ENCODE measurements at places on chromosomes 1 and 21.

DNA sequence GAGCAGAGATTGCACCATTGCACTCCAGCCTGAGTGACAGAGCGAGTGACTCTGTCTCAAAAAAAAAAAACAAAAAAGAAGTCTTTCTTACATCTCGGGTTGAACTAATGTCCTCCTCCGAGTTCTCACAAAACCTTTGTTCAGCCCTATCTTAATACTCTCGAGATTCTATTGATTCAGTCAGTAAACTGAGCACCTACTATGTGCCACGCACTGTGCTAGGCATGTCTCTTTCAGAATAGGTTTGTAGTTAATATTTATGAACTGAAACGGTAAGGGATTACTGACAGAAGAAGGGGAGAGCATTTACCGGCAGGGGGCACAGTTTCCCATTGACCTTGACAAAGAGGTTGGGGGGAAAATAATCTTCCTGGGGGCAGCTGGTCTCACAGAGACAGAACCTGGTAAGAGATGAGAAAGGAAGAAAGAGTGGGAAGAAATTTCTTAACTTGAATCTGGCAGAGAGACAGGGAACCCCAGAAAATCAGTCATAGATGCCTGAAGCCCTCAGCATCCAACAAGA lies 3.4 kb downstream of the PIAS3 start:
- DNase-seq, result no peak

- DNase-seq, result no peak
These were observed 84.4 kb downstream of the SGIP1 start for GRCh38 chr1:66618390-66618789.

DNA sequence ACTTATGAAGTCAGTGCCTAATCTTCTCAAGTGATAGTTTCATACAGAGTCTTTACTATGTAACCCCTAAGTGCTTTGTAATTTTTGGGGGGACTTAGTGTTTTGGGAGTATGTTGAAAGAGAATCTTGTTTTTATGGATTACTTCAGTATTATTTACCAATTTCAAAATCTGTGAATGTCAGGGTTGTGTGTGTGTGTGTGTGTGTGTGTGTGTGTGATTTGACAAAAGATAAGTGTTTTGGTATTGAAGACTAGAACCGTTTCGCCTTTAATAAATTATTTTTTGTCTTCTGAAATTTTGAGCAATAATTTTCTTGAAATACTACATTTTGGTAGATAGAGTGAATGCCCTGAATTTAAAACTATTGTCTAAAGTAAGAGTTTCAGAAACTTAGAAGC lies 5.8 kb downstream of the MAGI3 start:
- DNase-seq, result no peak

GRCh38 chr1:245718951-245719350 lies 564.2 kb downstream of the KIF26B start:
- no peak for DNase-seq

- no peak for DNase-seq
These were observed 1.7 kb downstream of the COP1 start for GRCh38 chr1:176205332-176205914.

Measured in psoas muscle (tissue), 8 donors.